NCI-H2081 treated with DMSO at 0.1 percent for 48 hours (cell line): ENCODE measurements at places on chromosomes 7 and 10.

DNA sequence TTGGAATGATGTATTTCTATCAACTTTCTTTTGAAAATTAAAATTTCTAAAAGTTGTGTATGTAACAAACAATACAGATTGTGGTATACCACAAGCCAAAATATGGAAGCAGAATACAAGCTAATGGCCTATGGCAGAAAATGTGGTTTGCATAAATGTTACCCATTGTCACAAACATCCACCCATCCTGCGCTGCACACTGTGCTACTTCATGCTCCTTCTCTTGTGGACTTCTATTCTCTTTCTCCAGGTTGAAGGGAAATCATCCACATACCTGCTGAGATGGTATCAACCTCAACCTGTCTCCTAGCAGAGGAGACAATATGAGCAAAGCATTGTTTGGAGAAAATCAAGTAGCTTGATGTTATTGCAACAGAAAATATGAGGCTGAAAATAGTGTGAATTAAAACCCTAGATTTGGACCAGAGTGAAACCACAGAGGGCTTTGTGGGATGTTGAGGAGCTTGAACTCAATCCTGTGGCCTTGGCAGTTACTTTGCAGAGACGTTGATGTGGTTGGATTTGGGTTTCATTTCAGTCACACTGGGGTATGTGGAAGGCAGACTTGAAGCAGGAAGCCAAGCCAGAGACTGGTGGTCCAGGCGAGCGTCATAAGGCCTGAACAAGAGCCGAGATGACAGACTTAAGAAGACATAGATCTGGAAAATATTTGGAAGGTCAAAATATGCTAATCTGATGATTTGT lies 63.8 kb downstream of the ICA1 start:
- no peak for DNase-seq

DNA sequence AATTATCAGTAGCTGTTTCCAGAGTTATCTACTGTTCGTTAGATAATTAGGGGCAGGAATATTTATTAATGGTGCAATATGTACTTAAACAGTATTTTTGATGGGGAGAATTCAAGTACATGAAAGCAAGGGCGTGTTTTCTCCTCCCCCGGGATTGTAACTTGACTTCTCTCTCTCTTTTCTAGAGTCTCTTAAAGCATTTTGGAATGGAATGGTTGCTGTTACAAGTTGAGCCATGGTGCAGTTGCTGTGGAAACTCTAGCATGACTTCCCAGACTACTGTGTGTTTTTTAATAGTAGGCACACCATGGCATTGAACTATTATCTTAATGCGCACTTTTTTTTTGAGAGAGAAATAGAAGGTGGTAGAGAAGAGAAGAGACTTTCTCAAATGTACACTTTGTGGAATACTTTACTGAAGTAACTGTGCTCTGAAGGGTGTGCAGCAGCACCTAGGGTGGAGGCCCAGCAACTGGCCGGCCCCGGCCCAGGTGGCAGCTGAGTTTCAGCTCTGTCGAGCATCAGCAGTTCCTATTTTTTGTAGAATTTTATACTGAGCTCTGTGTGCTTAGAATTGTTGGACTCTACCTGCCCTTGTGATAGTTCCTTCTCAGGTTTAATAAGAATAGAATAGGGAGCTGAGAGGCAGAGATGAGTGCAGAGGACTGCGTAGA lies 64.4 kb downstream of the CCNY start:
- DNase-seq, result no peak

DNA sequence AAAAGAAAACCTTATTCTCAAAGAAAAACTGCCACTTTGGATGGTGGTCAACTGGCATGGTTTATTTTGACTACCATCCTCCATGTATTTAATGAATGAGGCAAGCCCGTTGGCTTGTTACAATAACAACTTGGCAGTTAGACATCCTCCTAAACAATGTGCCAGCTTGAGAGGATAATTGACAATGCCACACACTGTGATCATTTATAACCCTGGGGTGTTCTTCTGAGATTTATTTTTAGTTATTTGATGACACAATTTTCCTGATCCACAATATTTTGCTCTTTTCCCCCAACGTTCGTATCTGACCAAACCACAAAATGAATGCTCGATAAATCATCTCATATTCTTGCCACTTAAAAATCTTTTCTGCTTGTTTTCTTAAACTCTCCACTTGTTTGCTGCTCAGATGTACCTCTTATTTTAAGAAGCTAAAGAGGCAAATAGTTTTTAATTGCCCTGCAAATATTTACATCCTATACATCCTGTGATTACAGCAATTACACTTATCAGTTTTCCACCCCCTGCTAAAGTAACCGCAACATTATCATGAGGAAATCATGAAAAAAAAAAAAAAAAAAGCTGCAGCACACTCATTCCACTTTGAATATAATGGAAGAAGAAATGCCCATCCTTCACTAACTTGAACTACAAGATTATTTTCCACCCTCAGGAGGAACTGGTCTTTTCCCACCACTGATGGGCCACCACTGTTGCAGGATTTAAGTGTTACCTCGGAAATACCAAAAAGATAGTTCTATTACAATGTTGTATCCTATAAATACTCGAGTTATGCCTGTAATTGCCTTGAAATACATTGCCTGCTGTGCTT lies 119.9 kb downstream of the MBL2 start:
- DNase-seq, result no peak

GRCh38 chr10:75431180-75432111 lies at the start of gene LRMDA:
LRMDA (plus strand) TSS chr10:75431624.
- no peak for DNase-seq

- DNase-seq, result no peak
These were observed 481.6 kb downstream of the RPS24 start for GRCh38 chr10:78515038-78515872.

GRCh38 chr7:142636751-142637150 lies 112.5 kb upstream of the PRSS1 start:
- no peak for DNase-seq

DNA sequence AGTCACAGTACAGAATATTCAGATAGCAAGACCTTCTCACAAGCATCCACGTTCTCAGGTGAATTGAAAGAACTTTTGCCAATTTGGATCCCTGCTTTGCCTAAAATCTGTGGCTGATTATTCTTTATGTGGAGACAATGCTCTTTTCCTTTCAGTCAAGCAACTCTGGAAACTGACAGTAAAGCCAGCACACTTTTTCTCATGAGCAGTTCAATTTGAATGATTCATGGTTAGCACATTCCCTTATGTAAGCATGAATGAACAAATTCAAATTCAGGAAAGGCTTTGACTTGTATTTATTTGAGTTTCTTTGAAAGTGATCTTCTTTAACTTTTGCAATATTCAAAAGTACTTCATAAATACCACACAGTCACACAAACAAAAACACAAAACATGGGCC lies 57.6 kb downstream of the MEOX2 start:
- DNase-seq, result no peak

DNA sequence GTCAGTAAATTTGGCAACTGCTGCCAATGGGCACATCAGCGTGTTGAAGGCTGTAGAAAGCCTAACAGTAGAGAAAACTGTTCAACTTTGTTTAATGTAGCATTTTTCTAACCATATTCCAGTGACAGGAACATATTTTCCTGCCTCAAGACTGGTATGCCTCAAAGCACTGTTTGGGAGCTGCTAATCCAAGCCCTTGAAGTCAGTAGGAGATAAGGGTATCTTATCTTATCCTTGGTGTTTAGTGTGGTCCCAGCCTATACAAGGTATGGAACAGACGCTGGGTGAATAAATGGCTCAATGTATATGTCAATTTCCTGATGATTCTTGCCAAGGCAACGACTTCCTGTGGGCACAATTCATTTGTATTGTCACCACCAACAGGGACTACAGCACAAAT lies 97.5 kb upstream of the CREB5 start:
- DNase-seq, result no peak

DNA sequence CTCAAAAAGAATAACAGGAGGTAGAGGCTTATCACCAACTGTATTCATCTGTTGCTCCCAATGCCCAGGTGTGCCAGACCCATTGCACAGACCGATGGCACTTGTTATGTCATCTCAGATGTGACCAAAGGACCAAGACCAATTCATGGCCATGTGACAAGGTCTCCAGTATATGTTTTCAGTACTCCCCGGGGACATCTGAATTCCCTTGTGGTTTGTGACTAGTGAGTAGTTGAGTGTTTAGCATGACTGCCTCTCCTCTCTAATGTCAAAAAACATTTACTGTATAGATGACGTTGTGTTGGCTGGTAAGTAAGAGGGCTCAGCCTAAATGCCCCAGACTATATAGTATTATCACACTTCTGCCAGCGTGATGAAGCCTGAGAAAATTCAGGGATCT lies 202.1 kb upstream of the SMIM30 start:
- no peak for DNase-seq
